ENCODE measurements at places on chromosomes 4 and X. TPM values are rescaled to one million over a fixed set of nuclear protein-coding genes. Genes with fewer than 3 reads are reported as not detected.

GRCh38 chrX:10006770-10007169, 39.6 kb downstream of the CLDN34 start:
- peak; percentile 6 for DNase-seq

DNA sequence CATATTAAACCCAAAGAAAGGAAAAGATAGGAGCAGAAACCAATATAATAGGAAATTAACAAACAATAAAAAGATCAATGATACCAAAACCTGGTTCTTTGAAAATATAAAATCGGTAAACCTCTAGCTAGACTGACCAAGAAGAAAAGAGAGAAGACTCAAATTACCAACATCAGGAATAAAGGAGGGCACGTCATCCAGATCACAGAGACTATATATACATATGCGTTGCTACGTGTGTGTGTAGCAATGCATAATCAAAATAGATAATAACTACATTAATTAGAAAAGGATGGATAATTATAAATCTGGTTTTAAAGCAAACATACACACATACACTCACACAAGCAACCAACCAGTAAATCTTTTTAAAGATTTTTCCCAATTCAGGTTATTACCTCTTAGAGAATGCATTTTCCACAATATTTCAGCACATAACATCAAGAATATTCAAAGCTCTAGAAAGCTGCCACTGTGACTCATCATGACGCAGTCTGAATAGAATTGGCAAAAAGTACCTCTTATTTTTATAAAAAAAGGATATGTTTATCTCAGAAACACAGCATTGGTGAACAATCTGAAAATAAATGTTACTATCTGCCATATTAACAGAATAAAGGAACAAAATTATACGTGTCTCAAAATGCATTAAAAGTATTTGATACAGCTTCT, 41.4 kb upstream of the USP9X start:
- no peak for DNase-seq

DNA sequence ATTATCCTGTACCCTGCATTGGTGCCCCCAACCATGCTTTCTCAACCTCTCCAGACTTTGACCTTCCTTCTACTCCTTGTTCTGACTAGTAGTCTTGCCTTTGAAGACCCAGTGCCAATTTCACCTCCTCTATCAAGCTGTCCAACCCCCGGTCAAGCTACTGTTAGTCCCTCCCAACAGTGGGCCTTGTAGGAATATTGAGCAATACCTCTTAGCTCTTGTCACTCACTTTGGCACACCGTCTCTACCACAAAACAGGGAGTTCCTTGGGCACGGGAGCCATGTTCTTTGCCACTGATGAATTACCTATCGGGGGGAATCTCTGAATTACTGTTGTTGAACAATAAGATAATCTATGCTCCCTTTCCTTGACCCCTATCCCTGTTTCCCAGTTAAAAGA, 25.2 kb downstream of the LAS1L start:
- no peak for DNase-seq

- no peak for DNase-seq
Measured at GRCh38 chr4:7872264-7872771, 67.3 kb downstream of the AFAP1 start.

GRCh38 chr4:154516318-154517029, 24.9 kb upstream of the DCHS2 start:
- DNase-seq, result no peak

MAGEB2 gene
- not detected for total RNA-seq

STOX2 gene
- 13.3 TPM for total RNA-seq

BMP3 gene
- not detected for total RNA-seq

TEX13B gene
- not detected for total RNA-seq

GPR82 gene
- total RNA-seq, result not detected

PDGFC gene
- 4.7 TPM for total RNA-seq

MAGEC1 gene
- not detected for total RNA-seq
